ENCODE measurements at places on chromosomes 1 and 21. TPM values are rescaled to one million over a fixed set of nuclear protein-coding genes. Genes with fewer than 3 reads are reported as not detected.
A peak's percentile ranks its signal among the peaks of the same experiment; 100 is the strongest.

Gene PRDM16
- total RNA-seq, result 1.4 TPM

Gene FCRLB
- 6.2 TPM for total RNA-seq

DNA sequence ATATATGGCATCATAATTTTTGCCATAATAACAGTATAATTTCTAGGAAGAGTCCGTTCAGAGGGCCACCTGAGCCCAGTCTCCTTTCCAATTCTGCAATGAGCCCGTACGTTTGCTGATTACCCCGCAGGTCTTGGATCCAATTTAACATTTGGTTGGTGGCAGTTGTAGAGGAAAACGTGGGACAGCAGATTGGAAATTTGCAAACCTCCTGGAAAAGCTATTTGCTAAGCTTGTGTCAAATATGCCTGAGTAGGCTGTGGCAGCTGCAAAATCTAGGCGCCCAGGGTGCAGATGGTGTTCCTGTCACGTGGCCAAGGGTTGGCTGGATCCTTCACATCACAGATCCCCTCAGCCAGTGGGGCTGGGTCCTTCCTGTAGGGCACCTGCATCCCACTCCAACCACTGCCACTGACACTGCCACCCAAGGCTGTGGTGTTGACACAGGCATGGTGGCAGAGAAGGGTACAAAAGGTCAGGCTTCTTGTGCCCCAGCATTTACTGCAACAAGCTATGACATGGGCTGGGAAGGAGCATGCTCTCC, 174.8 kb upstream of the SYT6 start:
- peaks cover 26% of the 10 kb centered on the region for H3K4me1 ChIP-seq
- H3K4me3 ChIP-seq, result no peak overlapping the region
- H3K27ac ChIP-seq, result no peak overlapping the region
- no peaks in the 10 kb centered on the region for H3K27me3 ChIP-seq

Gene MAP3K6
- total RNA-seq, result 10.0 TPM

DNA sequence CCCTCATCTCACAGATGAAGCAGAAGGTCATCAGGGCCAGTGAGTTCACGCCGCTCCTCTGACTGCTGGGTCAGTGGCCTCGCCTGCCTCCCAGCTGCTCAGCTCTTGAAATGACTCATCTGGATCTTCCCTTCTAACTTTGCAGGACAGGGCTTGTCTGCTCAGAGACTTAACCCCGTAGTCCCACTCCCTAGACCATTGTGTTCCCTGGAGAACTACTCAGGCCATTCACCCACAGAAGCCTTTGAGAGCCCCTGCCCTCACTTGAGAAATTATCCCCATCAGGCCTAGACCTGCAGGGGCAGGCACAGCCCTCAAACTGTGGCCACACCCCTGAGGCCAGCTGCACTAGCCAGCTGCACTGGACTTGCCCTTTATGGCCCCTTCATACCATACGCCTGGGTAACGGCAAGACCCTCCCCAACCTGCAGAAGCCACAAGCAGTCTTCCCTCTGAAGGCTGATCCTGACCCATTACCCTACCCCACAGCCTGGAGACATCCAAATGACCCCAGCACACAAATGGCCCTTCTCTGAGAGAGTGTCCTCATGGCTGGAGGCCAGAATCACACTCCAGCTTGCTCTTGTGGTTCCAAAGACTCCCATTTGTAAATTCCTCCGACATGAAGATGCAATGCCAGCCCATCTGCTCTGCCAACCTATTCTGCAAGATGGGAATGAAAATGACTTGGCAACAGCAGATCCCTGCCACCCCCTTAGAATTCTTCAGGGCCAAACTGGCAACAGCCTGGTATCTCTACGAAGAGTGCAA, 33.2 kb downstream of the RCSD1 start:
- H3K4me1 ChIP-seq, result peaks cover 30% of the 10 kb centered on the region
- H3K4me3 ChIP-seq, result no peak overlapping the region
- H3K36me3 ChIP-seq, result no peaks in the 10 kb centered on the region
- no peaks in the 10 kb centered on the region for H3K27me3 ChIP-seq
- DNase-seq, result peak; percentile 74

- H3K36me3 ChIP-seq, result no peaks in the 10 kb centered on the region
- no peak for DNase-seq
- no peak overlapping the region for H3K27ac ChIP-seq
- no peaks in the 10 kb centered on the region for H3K4me1 ChIP-seq
These were observed 30.4 kb downstream of the ERG start for GRCh38 chr21:38467911-38468310.

- peak overlapping the region; percentile 21 for H3K4me3 ChIP-seq
- H3K27me3 ChIP-seq, result no peaks in the 10 kb centered on the region
- H3K36me3 ChIP-seq, result no peaks in the 10 kb centered on the region
- peak; percentile 99 for DNase-seq
These were observed 139.9 kb downstream of the DHRS3 start for GRCh38 chr1:12477936-12478611.

DNA sequence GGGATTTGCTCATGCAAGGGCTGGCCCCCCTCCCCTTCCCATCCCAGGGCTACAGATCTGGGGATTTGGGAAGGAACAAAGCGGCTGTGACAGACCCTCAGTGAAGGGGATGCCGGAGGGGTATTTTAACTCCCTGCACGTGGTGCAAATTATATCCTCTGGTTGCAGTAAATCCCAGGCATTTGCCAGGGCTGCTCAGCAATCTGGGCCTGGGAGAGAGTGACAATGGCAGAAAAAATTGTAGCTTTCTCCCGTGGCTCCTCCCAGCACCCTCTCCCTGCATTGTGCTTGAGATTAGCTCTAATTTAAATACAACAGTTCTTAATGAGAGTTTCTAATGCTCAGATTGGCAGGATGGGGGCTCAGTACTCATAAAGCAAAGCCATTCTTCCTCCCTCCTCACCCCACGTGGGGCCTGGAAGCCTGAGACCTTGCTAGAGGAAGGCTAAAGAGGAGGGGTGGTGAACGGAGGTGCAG, 129.9 kb upstream of the CD34 start:
- H3K27ac ChIP-seq, result no peak overlapping the region
- DNase-seq, result no peak
- no peak overlapping the region for H3K4me3 ChIP-seq
- peaks cover 73% of the 10 kb centered on the region for H3K36me3 ChIP-seq
- no peaks in the 10 kb centered on the region for H3K4me1 ChIP-seq

DNA sequence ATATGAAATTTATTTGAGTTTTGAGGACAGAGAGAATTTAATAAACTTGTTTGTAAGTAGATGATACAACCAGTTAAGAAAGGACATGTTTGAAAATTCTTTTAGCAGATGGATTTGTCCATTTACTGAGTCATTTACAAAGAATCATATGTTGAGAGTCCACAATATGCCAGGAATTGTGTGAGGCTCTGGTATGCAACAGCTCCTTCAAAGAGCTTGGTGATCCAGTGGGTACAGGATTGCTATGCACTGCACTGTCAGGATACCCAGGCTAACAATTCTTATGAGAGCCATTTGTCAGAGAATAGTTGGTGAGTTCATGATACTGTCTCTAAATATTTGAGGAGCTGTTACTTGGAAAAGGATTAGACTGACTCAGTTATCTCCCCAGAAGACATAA, 11.0 kb downstream of the DNM3 start:
- no peak overlapping the region for H3K27ac ChIP-seq
- DNase-seq, result no peak
- no peaks in the 10 kb centered on the region for H3K27me3 ChIP-seq

Gene PTPN7
- total RNA-seq, result 0.08 TPM

All from SJCRH30 (cell line).